ENCODE measurements at places on chromosomes 4 and X. TPM values are rescaled to one million over a fixed set of nuclear protein-coding genes. Genes with fewer than 3 reads are reported as not detected.

ZFP42 gene
- total RNA-seq, result not detected

TEX11 gene
- not detected for total RNA-seq

STS gene
- 4.5 TPM for total RNA-seq

CC2D2A gene
- total RNA-seq, result 26.7 TPM

ATOH1 gene
- total RNA-seq, result not detected

HTRA3 gene
- total RNA-seq, result 1.3 TPM

DNA sequence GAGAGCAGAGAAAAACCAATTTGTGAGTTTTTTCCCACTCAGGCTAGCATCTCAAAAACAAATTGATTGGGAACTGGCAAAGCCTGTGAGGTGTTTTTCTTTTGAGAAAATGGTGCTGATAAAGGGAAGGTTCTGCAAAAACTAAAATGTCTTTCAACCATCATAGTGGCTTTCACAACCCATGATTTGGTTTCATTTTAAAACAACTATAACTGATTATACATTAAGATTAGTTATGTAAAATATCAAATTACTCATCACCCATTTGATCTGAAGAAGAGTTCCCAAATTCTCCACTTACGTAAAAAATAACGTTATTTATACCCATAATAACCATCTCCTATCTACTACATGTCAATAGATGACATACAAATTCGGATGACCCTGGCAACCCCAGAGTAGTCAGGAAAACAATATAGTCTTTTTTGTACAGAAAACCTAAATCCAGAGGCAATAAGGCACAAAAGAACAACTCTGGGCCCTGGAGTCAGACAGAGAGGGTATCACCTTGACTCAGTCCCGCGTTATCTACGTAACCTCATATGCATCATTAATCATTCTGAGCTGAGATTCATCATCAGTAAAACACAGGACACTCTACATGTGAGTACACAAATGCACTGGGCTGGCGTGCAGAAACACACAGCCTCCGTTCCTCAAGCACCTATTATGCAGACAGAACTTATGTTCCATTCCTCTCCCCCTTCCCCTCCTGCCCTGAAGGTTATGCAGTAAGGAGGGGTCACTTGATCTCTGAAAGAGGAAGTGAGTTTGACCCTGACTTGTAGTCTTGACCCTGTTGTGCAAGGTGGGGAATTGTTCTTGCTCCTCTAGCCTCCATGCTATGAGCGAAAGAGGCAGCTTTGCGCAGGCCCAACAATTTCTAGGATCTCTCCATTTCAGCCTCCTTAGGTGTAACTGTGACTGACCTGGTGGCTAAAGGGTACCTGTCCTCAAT is 82.2 kb downstream of the SLC9A7 start:
- DNase-seq, result no peak

DNA sequence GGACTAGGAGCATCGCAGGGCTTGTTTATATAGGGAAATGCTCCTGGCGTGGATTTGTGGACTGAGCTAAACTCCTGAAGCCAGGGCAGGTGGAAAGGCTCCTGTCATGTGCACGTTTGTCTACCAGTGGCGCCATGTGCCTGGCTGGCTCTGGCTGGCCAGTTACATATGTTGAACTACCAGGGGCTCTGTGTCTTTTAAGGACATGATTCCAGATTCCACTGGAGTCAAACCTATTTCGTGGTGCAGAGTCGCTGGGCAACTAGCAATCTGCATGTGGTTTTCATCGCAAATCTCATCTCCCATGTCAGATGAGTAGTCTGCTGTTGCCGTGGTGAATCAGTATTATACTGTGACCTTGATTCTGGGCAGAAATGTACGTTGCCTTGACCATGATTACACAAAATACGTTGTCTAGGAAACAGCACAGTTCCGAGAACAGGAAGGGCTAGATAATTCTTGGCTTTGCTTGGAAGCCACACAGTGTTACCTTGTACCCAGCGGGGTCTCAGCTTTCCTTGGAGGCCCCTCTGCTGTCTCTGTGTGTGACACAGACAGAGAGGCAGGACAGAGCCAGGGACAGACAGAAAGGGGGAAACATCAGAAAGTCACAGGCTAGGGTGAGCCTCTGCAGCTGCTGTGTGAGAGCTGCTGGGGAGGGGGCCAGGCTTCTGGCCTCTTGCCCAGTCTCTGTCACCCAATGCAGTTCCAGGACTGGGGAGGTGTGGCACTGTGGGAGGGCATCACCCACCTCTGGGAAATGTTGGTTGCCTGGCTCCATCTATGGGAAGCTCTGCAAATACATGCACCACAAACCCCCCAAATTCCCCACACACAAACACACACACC is 19.2 kb downstream of the PNMA6E start:
- DNase-seq, result peak; percentile 74

- no peak for DNase-seq
Measured at GRCh38 chr4:118139241-118139640, 105.0 kb downstream of the NDST3 start.

DNA sequence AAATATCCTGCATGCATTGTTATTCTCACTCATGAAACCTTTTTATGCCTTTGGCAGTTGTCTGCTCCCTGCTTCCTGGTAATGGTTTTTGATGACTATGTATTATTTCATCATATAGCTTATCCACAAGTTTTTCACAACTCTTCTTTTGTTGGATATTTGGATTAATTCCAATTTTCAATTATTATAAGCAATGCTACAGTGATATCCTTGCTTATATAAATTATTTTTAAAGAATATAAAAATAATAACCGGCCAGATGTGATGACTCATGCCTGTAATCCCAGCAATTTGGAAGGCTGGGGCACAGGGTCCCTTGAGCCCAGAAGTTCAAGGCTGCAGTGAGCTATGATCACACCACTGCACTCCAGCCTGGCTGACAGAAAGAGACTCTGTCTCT is 47.0 kb downstream of the ASIC5 start:
- DNase-seq, result no peak

- DNase-seq, result peak; percentile 9
Measured at GRCh38 chrX:16240231-16240905, 73.1 kb downstream of the MAGEB17 start.

DNA sequence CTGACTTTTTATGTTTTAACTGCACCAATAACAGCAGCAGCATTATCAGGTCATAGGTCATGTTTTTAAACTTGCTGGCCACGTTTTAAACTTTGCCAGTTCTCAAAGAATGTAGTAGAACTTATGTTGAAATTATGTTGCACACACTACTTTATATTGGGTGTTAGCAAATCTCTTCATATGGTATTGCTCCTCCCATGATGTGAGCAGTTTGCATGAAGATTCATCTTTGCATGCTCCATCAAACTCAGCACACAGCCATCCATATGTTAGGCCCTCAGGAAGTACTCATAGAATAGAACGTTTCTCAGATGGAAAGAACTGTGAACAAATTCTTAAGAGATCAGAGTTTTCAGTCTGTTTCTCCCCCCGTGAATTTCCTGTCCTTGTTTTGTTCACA is 128.6 kb upstream of the MAP9 start:
- DNase-seq, result no peak

- no peak for DNase-seq
Measured at GRCh38 chr4:138218976-138219375, 23.2 kb downstream of the SLC7A11 start.

DNA sequence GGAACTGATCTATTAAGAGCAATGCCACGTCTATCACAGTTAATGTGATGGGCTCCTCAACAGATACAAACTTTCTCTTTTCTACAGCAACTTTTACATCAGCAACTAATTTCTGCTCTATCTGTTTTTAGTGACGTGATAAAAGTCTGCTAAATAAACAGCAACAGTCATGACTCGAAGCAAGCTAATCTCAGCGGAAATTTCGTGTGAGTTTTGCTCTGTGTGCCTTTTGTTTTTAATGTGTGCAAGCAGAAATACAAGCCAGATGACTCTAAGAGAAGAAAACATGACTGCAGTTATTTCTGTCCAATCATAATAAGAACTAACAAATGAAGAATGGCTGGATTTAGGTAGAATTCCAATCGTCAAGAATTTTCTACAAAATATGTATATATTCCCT is 214.3 kb downstream of the LDB2 start:
- peak; percentile 89 for DNase-seq

- DNase-seq, result no peak
Measured at GRCh38 chrX:18353931-18354368, 538 bp downstream of the SCML2 start.

DNA sequence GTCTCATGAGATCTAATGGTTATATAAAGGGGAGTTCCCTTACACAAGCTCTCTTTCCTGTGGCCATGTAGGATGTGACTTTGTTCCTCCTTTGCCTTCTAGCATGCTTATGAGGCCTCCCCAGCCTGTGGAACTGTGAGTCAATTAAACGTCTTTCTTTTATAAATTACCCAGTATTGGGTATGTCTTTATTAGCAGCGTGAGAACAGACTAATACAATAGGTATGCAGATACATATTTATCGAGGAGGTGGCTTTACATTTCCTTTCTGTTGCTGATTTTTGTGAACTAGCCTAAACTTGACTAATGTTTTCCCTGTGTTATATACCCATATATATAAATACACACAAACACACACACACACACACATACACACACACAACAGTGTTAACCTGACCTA is 80.2 kb downstream of the VCX2 start:
- no peak for DNase-seq

- no peak for DNase-seq
Measured at GRCh38 chr4:55031158-55031557, 94.2 kb downstream of the KDR start.

DNA sequence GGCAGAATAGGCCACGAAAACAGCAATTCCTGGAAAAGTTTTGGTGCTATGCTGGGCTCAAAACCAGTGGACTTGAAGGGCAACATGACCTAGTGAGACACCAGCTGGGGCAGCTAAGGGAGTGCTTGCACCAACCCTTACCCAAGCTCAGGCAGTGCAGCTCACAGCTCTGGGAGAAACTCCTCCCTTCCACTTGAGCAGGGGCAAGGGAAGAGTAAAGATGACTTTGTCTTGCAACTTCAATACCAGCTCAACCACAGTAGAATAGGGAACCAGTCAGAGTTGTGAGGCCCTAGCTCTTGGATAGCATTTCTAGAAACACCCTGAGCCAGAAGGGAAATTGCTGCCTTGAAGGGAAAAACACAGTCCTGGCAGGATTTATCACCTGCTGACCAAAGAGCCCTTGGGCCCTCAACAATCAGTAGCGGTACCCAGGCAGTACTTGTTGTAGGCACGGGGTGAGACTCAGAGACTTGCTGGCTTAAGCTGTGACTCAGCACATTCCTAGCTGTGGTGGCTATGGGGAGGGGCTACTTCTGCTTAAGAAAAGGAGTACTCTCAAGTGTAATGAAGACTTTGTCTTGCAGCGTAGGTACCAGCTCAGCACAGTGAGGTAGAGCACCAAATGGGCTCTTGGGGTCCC is 19.7 kb upstream of the ABCG2 start:
- peak; percentile 85 for DNase-seq

All from fibroblast of villous mesenchyme (primary cell).